Globus pallidus (tissue), 1 donor: ENCODE measurements at places on chromosomes 3 and 15.

- no peak for DNase-seq
Observed at GRCh38 chr15:101133751-101134261, 118.0 kb downstream of the CHSY1 start.

DNA sequence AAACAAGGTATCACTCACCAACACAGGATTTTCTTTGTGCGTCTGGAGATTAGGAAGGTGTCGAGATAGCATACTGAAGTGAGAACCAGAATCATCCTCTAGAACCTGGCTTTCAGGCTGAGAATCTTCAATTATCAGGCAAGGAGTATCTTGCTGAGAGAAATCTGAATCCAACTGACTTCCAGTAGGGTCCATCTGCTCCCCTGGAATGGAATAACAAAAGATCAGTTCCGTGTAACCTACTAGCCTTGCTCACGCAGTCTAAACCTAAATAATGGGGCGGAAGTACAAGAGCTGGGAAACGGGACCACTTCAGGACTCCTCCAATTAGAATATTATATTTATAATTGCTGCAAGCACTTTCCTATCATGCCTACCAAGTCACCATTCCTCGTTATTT, 690 bp downstream of the TP53BP1 start:
- no peak for DNase-seq

DNA sequence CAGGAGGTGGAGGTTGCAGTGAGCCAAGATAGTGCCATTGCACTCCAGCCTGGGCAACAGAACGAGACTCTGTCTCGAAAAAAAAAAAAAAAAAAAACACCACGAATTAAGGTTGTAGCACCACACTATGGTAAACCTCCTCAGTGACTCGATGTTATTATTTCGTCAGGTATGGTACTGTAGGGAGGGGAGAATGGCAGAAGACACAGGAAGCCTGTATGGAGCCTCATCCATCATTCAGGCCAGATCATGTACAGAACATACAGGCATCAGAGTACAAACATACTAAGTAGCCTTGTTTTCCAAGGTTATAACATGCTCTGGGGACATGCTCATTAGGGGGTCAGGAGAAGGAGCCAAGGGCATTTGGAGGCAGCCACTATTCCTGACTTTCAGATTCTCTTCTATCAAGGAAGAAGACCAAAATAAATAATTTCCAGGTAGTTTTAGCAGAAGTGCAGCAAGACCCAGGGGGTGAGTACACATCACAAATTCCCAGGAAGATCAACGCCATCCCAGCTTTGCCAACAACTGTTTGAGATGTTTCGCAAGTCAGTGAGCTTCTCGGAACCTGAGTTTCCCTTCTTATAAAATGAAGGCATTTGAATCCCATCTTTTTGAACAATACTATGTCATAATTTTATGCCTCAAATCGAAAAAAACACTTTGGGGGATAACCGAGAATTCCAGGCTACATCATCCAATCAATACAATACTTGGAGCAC, 79.8 kb downstream of the FOXP1 start:
- DNase-seq, result no peak

DNA sequence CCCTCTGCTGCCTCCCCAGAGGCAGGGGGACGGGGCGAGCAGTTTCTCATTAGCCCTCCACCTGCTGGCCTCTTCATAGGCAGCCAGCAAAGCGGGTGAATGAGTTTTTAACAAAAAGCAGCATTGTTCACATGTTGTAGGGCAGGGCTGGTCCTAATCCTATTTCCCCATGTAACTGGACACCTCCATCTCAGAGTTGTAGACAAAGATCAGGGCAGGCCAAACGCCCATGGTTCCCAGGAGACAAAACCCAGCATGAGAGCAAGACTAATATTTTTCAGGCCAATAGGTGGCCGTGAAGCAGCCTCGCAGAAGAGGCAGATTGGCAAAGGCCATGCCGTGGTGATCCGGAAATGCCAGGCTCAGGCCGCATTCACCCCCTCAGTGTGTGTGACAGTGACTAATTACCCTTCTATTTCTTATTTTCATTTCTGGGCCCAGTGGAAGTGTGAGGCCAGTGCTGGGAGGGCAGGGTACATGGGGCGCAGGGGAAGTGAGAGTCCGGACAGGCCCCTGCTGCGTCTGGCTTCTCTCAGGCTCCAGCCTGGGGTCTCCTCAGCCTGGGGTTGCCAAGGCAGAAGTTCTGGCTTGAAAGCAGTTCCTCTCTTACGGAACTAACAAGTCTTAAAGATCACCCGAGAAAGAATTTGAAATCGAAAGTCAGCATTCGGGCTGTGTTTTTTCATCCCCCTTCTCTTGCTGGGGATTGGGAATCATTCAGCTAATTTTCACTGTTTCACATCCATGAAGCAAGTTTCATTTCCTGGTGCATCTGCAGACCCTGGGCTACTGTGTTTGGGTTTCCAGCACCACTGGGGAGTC, 64.8 kb downstream of the BOC start:
- peak; percentile 55 for DNase-seq

DNA sequence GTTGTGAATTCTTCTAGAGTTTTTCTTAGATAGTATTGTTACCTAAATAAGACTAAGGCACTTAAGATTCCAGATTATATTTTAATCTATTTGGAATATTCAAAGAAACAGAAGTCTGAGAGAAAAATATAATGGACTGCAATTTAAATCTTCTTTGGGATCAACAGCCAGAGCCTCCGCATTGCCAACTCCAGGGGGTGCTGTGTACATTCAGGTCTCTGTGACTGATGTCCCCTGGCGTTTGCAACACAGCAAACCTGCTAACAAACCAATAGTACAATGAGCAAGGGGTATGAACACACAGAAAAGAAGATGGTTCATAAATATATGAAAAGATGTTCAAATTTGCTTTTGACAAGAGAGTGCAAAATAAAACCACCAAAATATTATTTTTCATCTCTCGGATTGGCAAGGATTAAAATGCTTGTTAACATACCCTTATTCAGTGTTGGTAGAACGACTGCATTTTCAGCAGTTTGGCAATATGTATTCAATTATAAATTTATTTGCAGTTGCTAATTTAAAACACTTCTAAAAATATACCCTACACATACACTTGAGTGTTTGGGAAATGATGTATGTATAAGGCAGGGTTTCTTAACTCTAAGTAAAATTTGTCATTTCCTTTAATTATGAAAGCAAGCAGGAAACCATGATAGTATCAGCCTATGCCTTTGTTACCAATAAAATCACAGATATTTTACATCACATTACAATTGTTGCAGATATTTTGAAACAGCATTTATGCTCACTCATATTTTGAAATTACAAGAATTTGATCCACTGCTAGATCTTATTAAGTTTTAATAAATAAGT, 16.1 kb upstream of the TM4SF1 start:
- peak; percentile 56 for DNase-seq

- no peak for DNase-seq
Observed at GRCh38 chr15:99895189-99895955, 162.1 kb upstream of the LYSMD4 start.

GRCh38 chr3:126544596-126545281, 14.0 kb downstream of the C3orf22 start:
- DNase-seq, result no peak
